Fibroblast of skin of left quadriceps (primary cell): ENCODE measurements at places on chromosomes 2 and 18.

DNA sequence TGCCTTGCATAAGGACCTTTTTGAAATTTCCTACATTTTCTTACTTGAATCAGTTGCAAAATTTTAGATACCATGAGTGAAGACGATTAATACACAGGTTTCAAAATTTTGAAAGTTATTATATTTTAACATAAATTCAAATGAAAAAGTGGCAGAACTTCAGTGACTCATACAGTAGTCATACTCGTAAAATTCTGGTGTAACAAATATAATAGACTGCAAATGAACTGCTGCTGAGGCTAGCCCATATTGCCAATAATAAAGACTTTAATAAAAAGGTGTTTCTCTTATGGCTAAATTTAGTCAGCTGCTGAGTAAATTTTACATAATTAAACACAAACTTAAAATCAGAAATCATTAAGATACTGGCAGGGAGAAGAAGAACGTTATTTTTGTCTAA, 36.9 kb downstream of the MSH6 start:
- DNase-seq, result no peak

- DNase-seq, result no peak
These were observed 298.2 kb upstream of the ZC3H15 start for GRCh38 chr2:186187854-186188253.

DNA sequence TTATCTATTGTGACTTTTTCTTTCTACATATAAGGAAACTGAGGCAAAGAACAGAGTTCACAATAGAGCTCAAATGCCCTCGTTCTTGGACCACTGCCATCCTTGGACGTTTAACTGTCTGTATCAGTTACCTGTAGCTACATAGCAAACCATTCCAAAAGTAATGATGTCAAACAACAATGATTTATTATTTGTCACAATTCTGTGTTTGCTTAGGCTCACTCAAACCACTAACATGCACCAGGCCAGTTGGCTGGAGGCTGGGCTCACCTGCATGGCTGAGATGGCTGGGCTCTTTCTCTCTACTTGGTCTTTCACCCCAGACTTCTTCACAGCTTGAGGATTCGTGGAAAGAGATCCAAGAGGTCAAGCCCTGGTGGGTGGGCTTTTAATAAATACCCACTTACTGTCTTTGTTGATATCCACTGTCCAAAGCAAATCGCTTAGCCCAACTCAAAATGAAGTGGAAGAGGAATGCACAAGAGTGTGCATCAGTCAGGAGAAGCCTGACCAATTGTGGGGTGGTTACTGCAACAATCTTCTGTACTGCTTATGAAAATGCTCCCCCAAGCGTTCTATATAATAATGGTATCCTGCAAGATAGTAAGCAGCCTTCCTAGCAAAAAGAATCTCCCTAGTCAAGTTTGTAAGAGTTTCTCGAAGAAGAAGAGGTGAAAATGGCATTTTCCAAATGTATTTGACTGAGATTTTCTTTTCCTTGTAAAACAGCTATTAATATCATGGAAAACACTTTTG, 163.5 kb upstream of the NT5C1B start:
- no peak for DNase-seq

DNA sequence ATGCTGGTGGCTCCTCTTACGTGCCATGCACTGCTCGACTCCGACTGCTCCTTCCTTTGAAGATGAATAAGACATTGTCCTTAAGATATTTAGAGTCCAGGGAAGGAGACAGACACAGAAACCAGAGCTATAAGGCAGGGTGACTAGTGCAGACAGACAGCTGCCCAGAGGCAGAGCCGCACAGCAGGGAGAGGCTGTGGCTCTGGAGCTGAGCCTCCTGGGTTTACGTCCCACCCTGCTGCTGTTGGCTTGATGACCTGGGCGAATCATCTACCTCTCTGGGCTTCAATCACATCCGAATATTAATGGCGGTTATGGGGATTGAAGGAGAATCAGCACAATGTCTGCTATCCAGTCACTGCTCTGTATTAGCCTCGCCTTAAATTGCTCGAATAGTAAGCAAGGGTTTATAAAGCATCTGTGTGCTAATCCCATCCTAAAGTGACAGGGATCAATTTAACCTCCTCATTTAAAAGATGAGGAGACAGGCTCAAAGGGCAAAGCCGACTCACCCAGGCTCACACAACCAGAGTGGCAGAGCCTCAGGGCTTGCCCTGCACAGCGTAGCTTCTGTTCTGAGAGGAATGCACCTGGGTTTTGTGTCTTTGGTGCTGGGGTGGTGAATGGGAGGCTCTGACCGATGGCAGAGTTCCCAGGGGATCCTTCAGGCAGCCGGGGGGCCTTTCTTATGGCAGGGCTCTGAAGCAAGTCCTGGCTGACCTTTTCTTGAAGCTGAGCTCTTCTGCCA, 284.1 kb downstream of the MYCN start:
- no peak for DNase-seq

DNA sequence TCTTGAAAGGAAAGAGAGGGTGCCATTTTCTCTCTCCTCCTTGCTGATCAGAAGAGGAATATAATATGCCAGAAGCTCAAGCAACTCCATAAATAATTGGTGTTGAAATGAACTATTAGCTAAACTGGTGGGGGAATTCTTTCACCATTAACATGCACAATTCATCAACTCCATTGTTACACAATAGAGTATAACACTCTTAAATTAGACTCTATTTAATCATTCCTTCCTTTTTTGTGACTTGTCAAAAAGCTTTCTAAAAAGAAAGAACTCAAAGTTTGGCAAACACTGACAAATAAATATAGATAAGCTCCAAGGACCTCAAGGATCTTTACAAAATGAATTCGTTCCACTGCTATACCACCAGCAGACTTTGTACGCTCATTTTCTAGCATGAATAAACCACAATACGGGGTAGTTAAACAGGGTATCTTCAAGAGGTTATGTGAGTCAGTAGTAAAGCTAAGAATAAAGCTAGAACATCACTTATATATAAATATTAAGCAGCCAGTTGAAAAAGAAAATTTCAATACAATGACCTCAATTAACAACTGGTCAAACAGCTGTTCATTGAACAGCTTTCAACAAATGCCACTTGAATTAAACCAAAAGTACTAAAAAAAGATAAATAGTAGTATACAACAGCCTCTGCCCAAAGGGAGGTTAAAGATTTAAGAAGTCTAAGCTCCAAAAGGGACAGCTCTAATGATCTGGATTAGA, 6.4 kb downstream of the TRAK2 start:
- DNase-seq, result peak; percentile 57

DNA sequence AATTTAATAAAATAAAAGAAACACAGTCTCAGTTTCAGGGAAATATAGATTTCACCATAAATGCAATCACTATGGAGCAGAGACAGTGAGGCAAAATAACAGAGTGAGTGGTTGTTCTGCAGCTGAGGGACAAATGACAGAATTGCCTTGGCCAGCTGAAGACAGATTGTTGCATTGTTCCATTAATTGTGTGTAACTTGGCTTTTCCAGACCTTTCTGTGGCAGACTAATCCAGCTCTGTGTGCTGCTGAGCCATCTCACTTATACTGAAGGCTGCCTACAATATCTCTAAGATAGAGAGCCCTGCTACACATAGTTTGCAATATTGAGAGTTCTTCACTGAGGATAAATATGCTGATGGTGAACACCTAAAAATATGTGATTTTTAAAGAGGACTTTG, 11.5 kb downstream of the LRRTM1 start:
- DNase-seq, result no peak

- no peak for DNase-seq
These were observed 28.3 kb upstream of the SLC40A1 start for GRCh38 chr2:189608795-189609422.

GRCh38 chr2:37415128-37415820, 70.8 kb downstream of the QPCT start:
- no peak for DNase-seq

- DNase-seq, result peak; percentile 42
These were observed 133.9 kb downstream of the TNS1 start for GRCh38 chr2:217868911-217869334.

GRCh38 chr2:64655018-64655664, 1.4 kb upstream of the SERTAD2 start:
- DNase-seq, result no peak

- DNase-seq, result no peak
These were observed 466.2 kb upstream of the NRP2 start for GRCh38 chr2:205216092-205216491.

DNA sequence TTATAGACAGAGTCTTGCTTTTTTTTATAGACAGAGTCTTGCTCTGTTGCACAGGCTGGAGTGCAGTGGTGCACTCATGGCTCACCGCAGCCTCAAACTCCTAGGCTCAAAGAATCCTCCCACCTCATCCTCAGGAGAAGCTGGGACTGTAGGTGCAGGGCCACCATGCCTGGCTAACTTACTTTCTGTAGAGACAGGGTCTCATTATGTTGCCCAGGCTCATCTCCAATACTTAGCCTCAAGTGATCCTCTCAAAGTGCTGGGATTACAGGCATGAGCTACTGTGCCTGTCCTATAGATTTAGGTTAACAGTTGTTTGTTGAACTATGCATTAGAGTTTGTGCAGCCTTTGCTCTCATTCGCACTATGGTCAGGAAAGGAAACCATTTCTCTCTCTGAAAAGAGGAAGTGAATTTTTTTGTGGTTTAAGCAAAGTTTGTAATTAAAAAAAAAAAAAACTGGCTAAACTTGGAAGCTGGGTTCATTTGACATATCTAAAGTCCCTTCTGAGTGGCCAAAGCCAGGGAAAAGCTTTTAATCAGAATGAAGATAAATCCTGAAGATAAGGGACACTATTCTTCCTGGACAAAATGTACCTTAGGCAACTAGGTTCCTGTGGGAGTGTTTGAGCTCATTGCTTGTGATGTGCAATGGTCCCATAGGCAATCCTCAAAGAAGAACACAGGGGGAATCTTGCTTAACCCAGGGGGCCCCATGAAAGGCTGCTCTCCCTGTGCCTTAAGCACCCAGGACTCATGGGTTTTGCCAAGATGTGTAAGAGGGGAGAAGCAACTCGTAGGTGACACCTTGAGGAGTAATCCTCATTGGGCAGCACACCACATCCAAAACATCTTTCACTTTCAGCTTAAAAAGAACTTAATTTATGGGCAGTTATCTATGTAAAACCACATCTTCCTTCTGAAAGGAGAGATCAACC, 201.7 kb downstream of the MREG start:
- no peak for DNase-seq

- no peak for DNase-seq
These were observed 1679.0 kb downstream of the SUCLG1 start for GRCh38 chr2:82780050-82780449.
